ENCODE measurements at places on chromosomes 3 and 15. TPM values are rescaled to one million over a fixed set of nuclear protein-coding genes. Genes with fewer than 3 reads are reported as not detected.

Gene CTXND1
- total RNA-seq: not detected

Gene SYNPR
- total RNA-seq: not detected

Gene GOLGA8S
- 0.10 TPM for total RNA-seq

Gene PLOD2
- total RNA-seq: 819 TPM

Gene MKRN3
- 0.43 TPM for total RNA-seq

Gene HRH1
- 21.6 TPM for total RNA-seq
